NCI-H1417 (cell line): ENCODE measurements at places on chromosomes 3 and 15.

- DNase-seq: peak; percentile 23
Measured at GRCh38 chr15:88878720-88879184, 16.6 kb downstream of the HAPLN3 start.

GRCh38 chr3:119779731-119780383 lies 2.0 kb upstream of the NR1I2 start:
- no peak for DNase-seq

GRCh38 chr15:38547255-38547997 lies 17.2 kb downstream of the RASGRP1 start:
- no peak for DNase-seq

- no peak for DNase-seq
Measured at GRCh38 chr3:85760342-85760741, 801.6 kb downstream of the CADM2 start.

DNA sequence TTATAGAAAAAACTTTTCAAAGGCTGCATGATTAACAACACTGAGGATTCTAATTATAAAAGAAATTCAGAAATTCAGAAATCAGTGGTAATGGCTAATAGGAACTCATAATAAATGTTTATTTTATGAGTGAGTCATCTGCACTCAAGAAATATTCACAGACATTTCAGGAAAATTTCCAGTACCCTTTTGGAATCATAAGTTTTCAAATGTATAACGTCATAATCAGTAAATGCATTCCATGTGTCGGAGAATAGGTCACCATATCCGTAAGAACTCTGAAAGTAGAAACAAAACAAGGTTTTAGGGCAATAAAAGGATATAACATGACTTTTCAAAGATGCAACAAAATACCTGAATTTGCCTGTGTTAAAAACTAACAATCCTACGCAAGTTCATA lies 24.7 kb downstream of the EOGT start:
- no peak for DNase-seq

GRCh38 chr15:33226559-33227181 lies 32.2 kb upstream of the FMN1 start:
- DNase-seq: peak; percentile 69

GRCh38 chr3:149958171-149958796 lies 12.4 kb downstream of the PFN2 start:
- no peak for DNase-seq

DNA sequence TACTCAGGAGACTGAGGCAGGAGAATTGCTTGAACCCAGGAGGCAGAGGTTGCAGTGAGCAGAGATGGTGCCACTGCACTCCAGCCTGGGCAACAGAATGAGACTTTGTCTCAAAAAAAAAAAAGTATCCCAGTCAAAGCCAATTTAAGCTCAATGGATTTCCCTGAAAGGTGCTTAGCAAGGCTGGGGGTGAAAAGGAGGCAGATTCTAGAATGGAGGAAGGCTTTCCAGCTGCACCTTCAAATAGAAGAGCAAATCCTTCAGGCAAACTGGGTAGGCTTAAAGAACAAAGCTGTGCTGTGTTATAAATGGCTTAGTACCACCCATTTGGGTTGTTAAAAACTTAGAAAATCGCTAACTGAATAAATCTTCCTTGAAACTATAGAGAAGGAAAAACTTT lies 3.0 kb upstream of the IFT57 start:
- no peak for DNase-seq

DNA sequence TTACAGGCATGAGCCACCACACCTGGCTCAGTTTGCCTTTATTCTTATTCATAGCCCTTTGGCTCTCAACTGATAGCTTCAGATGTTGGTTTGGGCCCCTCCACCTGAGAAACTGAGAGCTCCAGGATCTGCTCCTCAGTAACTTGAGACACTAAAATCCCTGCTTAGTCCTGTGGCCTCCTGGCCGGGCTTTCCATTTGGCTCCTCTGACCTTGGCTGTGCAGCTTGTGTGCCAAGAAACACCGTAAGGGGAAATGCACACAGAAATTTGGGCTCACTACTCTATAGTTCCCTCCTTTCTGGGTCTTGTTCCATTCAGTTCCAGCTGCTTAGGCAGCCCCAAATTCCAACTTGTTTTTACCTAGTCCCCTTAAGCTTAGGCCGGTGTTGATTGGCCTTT lies 24.9 kb downstream of the NIPA2 start:
- no peak for DNase-seq

- DNase-seq: no peak
Measured at GRCh38 chr3:117786349-117786748, 1076.8 kb downstream of the TUSC7 start.

DNA sequence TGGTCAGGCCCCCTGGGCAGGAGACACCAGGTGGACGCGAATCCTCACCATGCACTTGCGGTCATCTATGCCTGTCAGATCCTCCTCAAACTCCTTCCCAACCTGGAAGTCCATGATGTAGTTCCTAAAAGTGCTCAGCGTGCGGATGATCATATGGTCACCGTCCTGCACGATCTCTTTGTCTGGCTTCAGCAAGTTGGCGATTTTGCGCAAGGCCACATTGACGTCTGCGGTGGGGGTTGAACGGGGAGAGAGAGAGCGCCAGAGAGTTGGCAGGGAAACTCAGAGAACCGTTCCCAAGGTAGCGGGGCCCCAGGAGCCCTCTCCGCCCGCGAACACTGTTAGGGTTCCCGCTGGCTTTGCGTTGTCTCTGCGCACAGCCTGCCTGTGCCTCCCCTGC lies 809 bp downstream of the RBP1 start:
- no peak for DNase-seq

DNA sequence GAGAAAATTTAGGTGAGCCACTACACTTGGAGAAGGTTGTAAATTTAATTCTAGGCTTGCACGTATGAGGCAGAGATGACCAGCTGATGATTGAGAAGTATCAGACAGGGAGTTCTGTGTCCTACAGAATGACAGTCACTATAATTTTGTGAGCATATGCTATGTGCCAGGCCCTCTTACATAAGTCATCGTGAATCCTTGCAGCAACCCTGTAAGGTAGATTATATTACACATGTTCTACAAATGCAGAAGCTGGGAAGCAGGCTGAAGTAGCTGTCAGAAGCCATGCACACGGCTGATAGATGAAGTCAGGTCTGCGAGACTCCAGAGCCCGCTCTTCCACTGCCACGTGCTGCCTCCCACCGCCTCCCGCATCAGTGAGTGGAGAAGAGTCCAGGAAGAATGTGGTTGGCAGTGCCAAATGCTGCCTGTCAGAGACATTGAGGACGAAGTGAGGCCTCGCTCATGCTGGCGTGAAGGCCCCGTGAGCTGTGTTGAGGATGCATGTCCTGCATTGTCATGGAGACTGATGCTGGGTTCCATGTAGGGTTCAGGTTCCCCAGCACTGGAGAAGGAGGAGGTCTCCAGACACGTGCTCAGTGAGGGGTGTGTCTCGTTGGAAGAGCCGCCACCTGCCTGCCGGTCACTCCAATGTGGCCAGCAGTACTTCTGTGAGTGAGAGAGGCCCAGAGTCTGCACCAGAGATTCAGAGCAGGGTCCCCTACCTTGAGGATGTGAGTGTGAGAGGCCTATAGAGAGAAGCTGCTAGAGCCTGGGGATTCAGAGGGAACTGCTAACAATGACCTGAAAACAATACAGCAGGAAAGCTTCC lies 123.3 kb upstream of the PLXNA1 start:
- DNase-seq: no peak

DNA sequence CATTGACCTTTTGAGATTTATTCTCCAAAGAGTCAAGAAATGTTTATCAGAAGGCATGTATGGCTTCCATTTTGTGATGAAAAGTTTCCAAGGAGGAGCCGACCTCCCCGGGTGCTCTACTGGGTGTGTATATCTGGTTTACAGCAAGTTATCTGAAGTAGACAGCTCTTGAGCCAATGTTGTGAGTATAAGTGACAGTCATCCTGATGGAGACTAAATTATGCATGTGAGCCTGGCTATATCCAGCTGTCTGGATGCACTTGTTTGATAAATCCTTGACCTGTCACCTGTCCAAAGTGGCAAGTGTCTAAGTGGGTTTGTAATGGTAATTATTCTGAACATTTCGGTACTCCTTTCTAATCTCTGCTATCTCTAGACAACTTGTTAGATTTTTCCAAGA lies 142.2 kb downstream of the NR2F2 start:
- no peak for DNase-seq

DNA sequence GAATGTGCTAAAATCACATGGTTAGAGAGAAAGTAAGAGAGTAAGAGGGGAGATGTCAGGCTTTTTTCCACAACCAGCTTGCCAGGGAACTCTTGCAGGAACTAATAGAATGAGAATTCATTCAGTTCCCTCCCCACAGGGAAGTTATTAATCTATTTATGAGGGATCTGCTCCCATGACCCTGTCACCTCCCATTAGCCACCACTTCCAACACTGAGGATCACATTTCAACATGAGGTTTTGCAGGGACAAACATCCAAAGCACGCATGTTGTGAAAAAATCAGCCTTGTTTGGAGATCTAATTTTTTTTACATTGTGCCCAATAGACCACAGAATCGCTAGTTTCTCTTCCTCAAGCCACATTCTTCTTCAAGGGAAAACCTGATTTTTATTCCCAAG lies 904.0 kb downstream of the TBL1XR1 start:
- no peak for DNase-seq

DNA sequence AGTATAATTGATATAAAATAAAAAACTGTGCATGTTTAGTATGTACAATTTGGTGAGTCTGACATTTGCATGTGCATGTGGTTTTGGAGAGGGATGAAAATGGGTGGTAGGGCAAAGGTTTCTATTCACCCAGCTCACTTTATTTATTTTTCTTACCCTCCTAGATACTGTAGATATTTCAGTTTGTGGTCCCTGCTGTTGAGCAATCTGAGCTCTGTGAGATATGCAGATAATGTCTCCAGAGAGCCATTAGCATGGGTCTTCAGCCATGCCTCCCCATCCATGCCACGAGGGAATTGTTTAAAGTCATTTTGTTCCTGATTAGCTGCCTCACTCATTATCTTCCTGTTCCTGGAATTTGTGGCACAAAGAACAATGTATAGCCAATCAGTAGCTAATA lies 44.4 kb upstream of the B3GALNT1 start:
- DNase-seq: no peak

DNA sequence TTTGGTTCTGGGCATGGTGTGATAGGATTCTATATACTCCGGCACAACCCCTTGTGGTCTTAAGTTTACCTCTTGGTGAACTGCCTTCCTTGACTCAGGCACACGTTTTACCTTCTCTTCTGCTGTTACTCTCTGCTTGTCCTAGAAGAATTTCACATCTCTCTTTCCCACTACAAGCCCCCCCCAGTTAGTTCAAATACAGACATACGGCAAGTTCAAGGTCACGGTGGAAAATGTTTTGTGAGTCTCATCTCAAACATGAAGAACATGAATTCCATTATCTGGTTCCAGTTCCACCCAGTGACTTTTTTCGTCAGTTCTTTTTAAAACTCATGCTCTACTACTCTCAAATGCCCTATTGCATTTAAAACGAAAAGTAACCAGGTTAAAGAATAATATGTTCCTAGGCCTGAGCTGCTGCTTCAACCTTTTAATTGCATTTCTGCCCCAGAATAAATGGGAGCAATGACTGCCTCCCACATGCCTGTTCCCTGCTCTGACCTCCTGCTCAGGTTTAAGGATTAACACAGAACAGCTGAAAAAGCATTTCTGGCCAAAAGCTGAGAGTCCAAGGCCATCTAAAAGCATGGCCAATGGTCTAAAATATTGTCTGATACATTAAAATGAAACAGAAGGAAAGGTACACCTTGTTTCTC lies 132.8 kb downstream of the OSBPL10 start:
- DNase-seq: no peak

DNA sequence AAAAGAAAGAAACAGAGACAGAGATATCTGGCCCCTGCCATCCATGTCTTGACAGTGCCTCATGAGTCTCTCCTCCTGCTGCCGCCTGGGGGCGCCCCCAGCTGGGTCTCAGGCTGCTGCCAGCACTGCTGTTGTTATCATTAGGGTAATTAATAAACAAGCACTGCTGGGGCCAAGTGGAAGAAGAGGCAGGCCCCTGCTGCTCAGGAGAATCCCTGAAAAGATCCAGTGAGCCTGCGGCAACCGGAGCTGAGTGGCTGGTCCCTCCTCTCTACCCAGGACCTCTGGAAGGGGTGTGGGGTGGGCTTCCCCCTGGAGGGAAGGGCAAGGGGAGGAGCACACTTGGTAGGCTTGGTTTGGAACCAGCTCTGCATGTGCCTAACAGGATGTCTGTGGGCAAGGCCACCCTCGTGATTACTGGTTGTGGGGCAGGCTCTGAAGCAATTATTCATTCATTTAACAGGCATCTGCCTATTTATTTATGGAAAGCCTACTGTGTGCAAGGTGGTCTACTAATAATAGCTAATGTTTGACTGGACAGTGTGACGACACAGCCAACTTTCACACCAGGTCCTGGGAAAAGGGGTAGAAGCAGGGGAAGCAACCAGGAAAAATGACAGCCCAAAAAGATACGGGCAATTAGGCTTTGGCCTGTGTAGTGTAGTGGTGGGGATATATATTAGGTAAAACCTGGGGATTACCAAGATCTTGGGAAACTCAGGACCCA lies 1.2 kb upstream of the TYRO3 start:
- DNase-seq: no peak

DNA sequence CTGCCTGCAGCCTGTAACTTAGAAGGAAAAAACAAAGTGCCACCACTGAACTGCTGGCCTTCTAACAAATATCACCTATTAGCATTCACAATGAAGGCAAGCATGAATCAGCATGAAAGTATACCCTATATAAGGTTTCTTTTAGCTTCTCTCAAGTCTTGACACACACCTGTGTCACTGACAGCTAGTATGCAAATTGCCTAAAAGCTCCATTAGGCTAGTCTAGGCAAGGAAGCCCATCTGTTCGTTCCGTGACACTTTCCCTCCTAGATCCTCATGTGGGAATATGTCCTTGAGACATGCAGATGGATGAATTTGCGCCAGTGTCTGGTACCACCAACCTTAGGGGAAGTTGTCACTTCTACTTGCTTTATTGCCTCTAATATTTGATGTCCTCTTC lies 129.3 kb downstream of the RBMS3 start:
- DNase-seq: no peak

DNA sequence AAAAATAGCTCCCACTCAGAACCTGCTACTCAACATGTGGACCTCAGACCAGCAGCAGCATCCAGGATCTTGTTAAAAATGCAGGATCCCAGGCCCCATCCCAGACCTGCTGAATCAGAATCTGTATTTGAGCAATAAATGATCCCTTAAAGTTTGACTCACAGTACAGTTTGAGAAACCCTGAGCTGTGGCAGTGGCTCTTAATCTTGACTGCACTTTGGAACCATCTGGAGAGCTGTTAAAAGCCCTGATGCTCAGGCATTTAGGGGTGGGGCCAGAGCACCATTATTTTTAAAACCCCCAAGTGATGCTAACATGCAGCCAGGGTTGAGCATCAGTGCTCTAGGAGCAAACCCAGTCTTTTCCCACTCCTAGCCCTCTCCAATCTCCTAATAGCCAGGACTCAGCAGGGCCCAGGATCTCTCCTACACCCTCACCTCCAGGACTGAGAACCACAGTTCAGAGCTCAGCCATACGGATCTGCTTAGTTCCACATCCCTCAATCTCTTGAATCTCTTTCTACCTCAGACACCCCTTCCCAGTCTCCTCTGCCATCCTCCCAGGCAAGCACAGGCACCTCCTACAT lies 10.2 kb downstream of the RFTN1 start:
- DNase-seq: no peak

- no peak for DNase-seq
Measured at GRCh38 chr3:26712211-26713026, 89.8 kb downstream of the LRRC3B start.
